Activated CD4-positive, alpha-beta T cell treated with anti-CD3 and anti-CD28 coated beads for 1 hour (primary cell): ENCODE measurements at places on chromosomes 13 and 19.

- DNase-seq: no peak
Measured at GRCh38 chr19:6070720-6071485, 39.4 kb downstream of the RFX2 start.

- DNase-seq: no peak
Measured at GRCh38 chr19:44202470-44202869, 9.9 kb upstream of the ZNF227 start.

DNA sequence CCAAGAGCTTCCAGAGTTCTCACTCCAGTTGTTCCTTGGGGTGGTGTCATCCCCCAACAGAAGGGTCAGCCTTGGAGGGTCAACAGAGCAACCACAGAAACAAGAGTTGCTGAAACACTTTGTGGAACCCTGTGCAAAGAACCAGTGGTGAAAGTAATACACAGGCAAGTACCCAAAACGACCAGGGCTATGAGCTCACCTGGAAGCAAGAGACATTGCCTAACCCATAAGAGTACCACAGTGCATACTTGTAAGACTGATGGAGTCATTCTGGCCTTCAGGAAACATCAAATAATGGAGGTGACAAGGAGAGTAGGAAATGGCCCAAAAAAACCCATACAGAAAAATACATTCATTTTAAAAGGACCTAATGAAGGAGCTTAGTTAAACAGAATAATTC is 184.3 kb upstream of the TSC22D1 start:
- no peak for DNase-seq

DNA sequence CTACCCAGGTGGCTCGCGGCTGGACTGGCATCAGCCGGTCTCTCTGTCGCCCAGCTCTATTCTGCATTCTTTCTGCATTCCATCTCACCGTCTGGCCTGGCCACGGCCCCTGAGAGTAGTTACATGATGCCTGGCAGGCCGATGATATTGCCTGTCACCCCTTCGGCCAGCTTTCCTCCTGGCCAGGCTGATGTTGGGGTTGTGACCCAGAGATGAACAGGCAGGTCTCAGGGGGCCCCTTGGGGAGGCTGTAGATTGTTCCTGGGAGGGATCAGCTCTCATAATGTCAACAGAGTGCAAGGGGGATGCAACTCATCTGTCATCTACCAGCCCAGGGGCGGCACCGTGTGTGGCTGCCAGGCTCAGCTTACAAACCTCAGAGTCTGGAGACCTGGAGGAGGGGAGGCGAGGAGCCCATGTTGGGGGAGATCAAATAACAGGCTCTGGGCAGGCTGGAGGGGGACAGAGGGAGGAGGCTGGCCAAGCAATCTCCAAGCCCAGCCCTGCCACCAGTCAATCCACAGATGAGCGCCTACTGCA is 13.6 kb upstream of the FBXO17 start:
- no peak for DNase-seq

DNA sequence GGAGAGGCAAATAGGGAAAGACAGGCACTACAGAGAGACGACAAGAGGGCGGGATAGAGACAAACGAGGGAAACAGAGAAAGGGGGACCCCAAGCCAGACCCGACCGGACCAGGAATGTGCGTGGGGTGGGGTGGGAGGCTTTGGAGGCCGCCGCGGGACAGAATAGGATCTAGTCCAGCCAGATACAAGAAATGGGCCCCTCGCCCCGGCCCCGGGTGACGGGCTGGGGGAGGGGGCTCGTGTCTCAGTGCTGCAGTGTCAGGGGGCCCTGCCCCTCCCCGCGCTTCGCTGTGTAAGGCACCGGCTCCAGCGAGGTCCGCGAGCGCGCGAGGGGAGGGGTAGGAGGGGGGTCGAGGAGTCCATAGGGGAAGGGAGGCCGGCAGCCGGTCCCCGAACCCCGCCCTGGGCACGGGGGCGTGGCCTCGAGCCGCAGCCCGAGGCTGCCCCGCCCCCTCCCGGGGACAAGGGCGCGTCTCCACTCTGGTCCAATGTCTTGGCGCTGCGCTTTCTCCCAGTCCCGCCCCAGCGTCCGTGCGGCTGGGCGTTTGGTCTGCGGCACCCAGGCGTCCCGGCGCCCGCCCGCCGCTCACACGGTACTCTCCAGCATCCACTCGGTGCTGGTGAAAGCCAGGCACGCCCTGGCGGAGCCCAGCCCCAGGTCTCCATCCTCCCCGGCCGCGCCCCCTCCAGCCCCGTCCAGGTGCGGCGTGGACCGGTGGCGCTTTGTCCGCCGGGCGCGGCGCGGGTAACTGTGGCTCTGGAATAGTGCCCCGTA is 11.0 kb downstream of the IFNL1 start:
- no peak for DNase-seq

DNA sequence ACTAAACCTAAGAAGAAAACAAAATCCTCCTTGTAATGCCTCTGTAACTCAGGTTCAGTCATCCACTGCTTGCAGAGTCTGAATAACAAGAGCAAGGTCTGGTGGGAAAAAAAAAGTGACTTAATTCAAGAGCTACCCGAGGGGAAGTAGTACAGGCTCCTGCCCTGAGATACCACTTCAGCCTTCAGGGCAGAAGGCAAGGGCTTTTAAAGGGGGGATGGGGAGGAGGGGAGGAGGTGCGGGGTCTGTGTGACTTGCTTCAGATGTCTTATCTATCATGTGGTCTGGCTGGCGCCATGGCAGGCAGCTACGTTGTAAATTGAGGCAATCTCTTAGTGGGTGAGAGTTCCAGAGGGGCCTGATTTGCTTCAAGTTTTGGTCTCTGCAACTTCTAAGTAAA is 66.7 kb downstream of the LRRC63 start:
- DNase-seq: no peak

DNA sequence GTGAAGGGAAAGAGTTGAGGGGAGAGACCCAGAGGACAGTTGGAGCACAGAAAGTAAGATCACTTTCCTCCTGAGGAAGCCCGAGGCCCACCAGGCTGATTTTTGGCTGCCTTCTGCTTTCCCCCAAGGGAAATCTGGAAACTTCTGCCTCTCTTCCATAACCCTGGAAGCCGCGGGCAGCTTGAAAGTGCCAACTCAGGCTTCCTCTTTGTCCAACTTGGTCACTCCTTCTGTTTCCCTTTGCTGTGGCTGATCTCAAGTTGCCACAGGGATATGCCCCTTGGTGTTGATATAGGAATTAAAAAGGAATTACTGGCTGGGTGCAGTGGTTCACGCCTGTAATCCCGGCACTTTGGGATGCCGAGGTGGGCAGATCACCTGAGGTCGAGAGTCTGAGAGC is 5.7 kb upstream of the CD70 start:
- no peak for DNase-seq

DNA sequence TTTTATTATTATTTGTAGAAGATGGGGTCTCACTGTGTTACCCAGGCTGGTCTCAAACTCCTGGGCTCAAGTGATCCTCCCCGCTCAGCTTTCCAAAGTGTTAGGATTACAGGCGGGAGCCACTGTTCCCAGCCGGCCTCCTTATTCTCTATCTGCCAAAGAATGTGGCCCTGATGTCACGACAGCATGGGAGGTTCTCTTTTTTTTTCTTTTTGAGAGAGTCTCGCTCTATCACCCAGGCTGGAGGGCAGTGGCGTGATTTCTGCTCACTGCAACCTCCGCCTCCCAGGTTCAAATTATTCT is 23.5 kb downstream of the CARM1 start:
- DNase-seq: no peak

GRCh38 chr13:35648201-35648600 is 171.7 kb upstream of the MAB21L1 start:
- no peak for DNase-seq

- no peak for DNase-seq
Measured at GRCh38 chr13:93714171-93714570, 487.6 kb downstream of the GPC6 start.

GRCh38 chr13:30865123-30866049 is 40.7 kb upstream of the MEDAG start:
- DNase-seq: peak; percentile 29

GRCh38 chr19:18865973-18866799 is 29.8 kb downstream of the CERS1 start:
- peak; percentile 39 for DNase-seq

DNA sequence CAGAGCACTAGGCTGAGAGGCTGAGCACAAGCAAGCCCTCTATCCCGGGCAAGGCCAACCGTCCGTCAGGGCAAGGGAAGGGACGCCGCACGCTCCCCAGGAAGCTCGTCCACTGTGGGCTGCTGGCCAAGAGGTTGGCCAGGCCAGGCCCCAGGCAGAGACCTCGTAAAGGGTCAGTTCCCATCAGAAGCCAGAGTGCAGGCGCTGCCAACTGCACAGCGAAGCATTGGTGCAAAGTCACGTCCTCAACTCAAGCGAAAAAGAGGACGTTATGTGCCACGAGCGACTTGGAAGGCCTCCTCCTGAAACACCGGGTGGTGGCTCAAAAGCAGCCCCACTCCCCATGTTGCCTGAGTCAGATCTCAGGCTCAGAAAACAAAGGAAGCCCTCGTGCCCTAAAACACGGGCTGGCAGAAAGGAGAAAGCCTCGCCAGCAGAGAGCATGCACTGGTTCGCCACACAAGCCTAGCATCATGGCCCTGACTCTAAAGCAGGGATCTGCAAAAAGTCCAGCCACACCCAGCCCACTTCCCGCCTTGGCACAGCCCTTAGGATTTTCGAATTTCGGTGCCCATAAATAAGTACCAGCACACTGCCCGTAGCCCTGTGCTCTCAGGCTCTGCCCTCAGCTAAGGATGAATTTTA is 4.7 kb downstream of the AKAP8 start:
- DNase-seq: no peak

GRCh38 chr13:37127691-37128241 is 22.3 kb upstream of the CSNK1A1L start:
- no peak for DNase-seq

- no peak for DNase-seq
Measured at GRCh38 chr19:57559008-57559403, 657 bp downstream of the ZNF550 start.

DNA sequence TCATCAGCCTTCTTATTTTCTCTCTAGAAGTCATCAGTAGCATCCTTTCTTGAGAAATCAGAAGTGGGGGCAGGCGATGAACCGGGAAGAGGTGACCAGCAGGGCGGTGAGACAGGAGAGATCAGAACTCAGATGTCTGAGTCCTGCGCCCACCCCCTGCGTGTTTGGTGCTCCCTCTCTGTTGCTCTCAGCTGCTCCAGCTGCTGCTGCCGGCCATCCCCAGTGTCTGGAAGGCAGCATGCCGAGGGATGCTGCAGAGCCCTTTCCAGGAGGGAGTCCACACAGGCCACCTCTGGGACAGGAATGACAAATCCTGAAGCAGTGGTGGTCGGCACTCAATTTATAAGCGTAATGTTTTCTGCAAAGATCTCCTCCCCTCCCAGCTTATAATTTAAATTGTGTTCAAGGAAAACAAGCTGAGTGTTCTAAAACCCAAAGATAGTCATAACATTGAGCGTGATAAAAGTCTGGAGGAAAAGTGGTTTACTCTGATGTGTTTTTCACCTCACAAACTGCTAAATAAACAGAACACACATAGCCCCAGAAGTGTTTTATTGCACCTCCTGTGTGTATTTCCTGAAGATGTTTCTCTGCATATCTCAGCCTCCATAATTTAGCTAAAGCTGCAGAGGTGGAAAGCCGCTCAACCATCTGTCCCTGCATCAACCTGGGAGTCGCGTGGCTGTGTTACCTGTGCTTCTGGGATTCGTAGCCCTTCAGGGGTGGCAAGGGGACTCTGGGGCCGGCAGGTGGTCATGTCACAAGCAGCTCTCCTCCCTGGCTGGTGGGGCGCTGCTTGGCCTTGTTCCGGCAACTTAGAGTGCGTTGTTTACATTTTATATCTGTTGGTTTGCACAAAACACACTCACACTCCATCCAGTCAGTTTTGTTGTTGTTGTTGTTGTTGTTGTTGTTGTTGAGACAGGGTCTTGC is 191.2 kb downstream of the USP12 start:
- no peak for DNase-seq

DNA sequence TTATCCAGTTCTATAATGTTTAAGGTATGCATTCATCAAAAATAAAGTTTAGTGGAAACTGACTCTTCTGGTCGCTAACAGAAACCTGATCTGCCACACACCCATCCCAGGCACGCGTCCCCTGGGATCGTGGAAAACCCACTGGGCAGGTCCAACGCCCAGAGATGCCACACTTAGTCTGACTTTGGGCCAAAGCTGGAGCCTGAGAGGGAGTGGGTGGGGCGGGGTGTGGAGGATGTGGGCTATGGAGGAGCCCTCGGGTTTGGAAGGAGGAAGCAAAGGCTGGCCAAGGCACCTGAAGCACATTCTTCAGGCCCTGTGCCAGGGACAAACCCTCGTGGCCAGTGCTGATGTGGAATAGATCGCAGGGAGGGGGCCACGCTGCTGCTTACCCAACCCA is 2.5 kb downstream of the IGFL1 start:
- DNase-seq: no peak

DNA sequence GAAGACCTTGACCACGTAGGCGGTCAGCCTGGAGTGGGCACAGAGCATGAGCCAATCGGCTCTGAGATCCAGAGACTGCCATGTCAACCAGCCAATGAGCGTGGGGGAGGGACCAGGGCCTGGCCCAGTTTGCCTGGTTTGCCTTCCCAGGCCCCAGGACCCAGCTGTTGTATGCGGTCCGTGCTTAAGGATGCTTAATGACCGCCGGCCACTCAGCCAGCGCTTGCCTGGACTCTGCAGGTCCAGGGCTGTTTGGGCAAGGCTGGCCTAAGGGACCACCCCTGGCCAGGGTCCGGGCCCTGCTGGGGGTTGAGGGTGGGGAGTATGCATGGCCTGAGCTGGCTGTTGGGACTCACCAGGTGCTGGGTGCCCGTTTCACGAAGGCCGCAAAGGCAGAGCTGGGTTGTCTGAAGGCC is 23.1 kb upstream of the TNFSF14 start:
- no peak for DNase-seq
